ENCODE measurements at places on chromosomes 7 and 10.

DNA sequence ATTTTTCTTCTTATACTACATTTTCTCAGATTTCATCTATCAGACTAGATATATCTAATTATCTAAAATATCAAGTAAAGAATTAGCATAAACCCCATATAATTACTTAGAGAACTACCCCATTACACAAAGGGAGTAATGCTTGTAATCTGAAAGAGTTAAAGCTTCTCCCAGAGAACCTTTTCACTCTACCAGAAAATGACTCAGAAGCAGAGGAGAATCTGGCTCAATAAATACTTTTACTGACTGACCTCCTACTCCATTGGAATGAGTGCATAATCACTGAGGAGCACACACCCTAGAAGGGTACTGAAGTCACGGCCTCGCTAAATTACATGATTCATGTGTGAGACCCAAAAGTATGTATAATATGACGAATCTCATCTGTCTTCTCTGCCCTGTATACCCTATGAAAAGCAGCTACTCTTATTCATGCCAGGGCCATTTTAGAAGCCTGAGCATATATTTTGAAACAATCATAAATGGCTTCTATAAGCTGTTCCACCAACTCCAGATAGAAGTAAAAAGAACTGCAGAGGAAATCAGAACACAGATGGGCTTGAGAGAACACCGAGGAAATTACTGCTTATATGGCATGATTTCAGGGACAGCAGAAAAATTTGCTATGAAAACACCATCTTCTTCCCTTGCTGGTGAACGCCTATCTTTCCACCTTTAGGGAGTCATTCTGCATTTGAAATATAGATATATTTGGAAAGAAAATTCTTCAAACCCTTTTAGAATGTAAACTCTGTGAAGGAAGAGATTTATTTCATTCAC, 32.7 kb downstream of the DNMBP start:
- no peak for DNase-seq

DNA sequence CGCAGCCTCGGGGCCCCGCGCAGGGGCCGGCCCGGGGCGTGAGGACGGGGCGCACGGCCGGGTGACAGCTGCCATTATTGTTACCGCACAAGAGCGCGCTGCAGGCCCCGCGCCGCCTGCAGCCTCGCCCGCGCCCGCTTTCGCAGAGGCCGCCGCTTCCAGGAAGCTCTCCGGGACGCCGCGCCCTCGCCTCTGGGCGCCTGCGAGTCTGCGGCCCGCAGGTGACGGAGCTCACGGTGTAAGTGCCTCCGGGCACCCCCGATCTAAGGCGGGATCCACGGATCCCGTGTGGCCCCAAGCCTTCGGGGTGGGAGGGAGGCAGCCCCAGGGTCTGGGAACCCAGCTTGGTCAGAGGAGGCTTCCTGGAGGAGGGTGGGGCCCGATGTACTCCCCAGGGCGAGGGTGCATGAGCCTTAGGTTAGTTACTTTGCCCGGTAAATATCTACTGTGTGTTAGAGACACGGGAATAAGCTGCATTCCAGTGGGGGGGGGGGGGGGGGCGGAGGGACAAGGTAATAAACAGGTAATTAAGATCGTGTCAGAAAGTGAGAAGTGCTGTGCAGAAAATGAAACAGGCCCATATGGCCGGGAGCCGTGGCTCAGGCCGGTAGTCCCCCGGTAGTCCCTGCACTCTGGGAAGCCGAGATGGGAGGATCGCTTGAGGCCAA, 638 bp downstream of the IQCE start:
- peak; percentile 14 for DNase-seq

- no peak for DNase-seq
Observed at GRCh38 chr10:19245889-19246752, 197.5 kb downstream of the MALRD1 start.

- DNase-seq, result no peak
Observed at GRCh38 chr7:8442051-8442813, 8.8 kb downstream of the NXPH1 start.

- DNase-seq, result no peak
Observed at GRCh38 chr7:63113713-63114285, 884.9 kb upstream of the ZNF722 start.

DNA sequence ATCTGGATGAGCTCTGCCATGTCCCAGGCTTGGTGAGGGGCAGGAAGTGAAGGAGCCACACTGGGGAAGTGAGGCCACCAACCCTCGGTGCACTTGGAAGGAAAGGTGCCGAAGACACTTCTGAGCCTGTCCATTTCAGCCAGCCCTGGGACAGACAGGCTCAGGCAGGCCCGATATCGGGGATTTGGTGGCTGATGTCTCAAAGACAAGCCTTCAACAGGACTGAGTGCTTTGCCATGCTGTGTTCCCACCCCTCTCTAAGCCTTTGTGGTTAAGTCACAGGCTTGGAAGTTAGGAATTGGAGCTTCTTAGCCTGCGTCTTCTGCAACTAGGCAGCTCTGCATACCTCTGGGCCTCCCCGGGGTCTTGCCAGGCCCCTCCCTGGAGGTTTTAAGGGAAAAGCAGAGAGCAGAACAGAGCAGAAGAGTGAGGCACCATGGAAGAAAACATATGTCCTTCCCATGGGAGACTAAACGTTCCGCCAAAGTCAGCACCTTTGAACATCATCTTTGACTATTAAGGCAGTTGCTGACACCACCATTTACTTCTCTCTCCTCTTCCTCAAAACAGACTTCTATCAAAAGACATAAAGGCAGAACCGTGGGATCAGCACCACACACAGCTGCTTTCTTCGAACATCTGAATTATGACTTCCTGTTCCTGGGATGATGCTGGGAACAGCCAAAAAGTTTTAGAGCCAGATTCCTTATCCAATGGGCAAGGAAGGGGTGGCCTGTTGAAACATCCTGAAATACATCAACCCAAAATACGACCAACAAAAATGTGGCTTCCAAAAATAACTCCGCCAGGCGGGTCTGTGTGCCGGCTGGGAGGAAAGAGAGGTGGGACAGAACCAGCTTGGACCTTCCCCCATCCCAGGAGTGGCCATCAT, 71.8 kb downstream of the AFAP1L2 start:
- DNase-seq, result no peak

DNA sequence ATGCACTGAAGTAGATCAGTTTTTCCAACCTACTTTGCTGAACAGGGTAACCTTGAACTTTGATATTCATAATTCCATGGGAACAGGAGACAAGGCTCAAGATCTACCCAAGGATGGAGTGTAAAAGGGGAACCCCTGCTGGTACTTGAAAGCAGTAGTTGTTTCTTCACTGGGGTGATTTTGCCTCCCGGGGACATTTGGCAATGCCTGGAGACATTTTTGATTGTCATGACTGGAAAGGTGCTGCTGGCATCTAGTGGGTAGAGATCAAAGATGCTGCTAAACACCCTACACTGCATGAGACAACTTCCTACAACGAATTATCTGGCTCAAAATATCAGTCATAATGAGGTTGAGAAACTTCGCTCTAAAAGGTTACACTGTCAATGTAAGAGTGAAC, 214.8 kb upstream of the CTBP2 start:
- no peak for DNase-seq

GRCh38 chr7:7641129-7641663, 644 bp downstream of the UMAD1 start:
- DNase-seq, result no peak

GRCh38 chr10:78139341-78139740, 105.7 kb downstream of the RPS24 start:
- no peak for DNase-seq

DNA sequence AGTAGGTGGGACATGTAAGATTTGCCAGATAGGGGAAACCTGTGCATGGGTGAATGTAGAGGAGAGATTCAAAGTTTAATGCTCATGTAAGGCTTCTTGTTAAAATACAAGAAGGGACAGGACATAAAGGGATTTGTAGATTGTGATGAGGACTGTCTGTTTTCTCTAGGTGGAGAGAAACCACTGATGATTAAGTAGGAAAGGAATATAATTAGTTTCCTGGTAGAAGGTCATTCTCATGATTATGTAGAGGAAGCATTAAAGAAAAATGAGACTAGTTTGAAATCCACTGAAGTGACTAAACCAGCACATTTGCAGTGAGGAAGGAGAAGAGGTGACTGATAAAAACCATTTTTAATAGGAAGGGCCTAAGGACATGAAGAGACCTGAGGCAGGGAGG, 19.6 kb upstream of the MACC1 start:
- DNase-seq, result no peak

GRCh38 chr10:87734987-87735827, 75.5 kb downstream of the PAPSS2 start:
- DNase-seq, result no peak

- no peak for DNase-seq
Observed at GRCh38 chr10:63260860-63261251, 127.7 kb downstream of the NRBF2 start.

- no peak for DNase-seq
Observed at GRCh38 chr10:35523670-35524225, 81.4 kb upstream of the GJD4 start.

DNA sequence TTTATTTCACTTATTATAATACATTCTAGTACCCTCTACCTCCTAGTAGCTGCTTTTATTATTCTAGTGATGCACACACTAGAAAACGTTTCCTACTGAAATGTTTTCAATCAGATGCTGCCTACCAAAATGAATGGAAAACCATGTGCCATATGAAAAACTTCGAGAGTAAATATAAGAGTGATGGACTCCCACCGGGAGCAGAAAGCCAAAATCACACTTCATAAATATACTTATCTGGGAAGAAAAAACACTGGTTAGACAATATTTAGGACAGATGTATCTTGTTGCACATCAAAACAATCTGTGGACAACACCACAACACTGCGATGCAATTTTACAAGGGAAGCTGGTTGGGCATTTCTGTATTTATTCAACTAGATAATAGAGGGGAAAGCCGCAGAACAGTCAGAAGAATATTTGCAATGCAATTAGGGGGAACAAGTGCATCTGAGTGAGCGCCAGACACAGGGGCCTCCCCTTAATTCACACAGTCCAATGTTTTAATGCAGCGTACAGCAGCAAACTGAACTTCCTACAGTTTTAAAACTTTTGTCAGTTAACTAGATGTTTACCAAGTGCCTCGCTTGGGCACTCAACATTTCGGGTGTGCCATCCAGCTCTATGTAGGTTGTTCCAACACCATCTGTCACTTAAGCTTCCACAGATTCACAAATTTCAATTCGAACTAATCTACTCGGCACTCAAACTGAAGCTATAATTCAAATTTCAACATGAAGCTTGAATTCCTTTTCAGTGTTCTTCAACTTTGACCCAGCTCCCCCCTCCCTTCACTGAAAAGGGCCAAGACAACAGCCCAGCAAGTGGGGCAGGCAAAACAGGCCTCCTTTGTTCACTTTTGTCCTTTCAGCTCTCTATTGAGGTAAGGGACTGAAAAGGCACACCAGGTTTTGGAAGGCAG, 7.4 kb downstream of the NRCAM start:
- DNase-seq, result no peak

GRCh38 chr7:3806516-3806915, 505.5 kb downstream of the SDK1 start:
- DNase-seq, result no peak

DNA sequence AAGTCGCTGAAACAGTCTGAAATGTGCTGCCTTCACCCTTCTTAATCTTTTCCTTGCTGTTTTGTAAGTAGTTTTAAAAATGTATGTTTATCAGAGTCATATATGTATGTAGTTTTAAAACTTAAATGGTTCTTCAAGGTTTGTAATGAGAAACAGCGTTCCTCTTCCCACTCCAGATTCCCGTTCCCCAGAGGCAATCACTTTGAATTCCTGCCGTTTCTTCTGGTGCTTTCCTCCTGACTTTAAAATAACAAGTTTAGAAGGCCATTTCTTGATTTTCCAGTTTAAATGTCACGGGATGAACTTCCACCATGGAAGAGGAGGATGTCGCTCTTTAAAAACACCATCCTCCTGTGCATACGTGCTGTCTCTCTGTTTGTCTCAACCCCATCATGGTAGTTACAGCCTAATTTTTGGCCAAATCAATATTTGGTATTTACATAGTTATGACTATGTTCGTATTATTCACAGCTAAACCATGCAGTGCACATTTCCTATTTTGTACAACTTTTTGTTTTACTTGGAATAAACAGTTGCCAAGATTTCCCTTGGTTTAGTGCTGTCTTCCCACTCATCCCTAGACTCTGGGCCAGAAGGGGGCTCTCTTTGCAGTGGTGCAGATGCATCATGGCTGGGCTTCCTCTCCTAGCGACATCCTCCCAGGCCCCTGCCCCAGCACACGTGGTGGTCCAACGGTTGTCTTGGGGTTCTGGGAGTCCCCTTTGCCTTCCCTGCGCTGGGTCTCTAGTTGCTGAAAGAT, 151.4 kb downstream of the PTPN20 start:
- DNase-seq, result no peak

DNA sequence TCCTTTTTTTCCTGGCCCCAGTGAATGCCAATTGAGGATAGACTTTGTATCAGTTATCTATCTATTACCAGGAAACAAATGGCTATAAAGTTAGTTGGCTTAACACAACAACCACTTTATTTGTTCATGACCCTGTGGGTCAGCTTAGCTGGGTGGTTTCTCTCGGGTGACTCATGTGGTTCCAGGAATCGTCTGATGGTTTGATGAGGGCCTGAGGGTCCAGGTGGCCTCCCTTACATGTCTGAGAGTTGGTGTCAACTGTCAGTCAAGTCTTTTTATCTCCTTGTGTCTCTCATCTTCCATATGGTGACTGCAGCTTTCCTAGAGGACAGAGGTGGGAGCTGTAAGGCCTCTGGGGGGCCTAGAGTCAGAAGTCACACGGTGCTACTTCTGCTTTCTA, 15.3 kb upstream of the MAPK8 start:
- DNase-seq, result no peak

- DNase-seq, result no peak
Observed at GRCh38 chr7:149379625-149380024, 81.2 kb downstream of the ZNF777 start.

- DNase-seq, result no peak
Observed at GRCh38 chr10:26696786-26697162, 727 bp upstream of the PDSS1 start.

DNA sequence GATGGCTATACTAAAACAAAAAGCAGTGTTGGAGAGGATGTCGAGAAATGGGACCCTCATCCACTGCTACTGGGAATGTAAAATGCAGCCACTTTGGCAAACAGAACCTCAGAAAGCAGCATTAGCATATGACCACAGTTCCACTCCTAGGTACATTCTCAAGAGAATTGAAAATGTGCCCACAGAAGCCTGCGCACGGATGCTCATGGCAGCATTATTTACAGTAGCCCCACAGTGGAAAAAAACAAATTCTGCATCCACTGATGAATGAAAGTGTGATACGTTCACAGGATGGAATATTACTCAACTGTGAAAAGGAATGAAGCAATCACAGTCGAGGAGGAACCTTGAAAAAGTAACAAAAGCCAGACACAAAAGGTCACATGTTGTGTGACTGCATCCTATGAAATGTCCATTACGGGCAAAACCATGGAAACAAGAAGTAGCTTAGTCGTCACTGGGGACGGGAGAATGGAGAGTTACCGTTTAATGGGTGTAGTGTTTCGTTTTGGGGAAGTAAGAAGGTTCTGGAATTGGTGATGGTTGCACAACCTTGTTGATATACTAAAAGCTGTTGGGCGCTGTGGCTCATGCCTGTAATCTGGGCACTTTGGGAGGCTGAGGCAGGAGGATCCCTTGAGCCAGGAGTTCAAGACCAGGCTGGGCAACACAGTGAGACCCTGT, 2.5 kb upstream of the UPK3B start:
- no peak for DNase-seq
